ENCODE measurements at places on chromosomes 1 and 21.
A peak's percentile ranks its signal among the peaks of the same experiment; 100 is the strongest.

DNA sequence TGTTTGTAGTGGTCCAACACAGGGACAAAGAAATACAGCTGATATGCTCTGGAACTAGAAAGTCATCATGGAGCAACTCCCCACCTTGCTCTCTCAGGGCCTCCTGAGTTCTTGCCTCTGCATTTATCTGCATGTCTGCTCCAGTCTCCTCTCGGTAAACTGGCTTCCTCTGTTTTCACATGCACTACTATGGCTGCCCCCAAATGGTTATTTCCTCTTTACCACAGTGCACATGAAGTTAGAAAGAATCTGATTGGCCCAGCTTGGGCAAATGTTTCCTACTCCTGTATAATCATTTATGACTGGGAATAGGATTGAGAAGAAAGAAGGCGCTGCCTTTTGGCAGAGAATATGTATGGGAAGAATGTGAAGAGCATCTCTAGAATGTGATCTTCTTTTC lies 16.5 kb upstream of the PSMB2 start:
- DNase-seq: no peak

- DNase-seq: peak; percentile 47
These were observed 1.1 kb upstream of the SLC19A1 start for GRCh38 chr21:45543371-45543709.

GRCh38 chr1:169874229-169874628 lies 19.5 kb downstream of the SCYL3 start:
- DNase-seq: no peak

DNA sequence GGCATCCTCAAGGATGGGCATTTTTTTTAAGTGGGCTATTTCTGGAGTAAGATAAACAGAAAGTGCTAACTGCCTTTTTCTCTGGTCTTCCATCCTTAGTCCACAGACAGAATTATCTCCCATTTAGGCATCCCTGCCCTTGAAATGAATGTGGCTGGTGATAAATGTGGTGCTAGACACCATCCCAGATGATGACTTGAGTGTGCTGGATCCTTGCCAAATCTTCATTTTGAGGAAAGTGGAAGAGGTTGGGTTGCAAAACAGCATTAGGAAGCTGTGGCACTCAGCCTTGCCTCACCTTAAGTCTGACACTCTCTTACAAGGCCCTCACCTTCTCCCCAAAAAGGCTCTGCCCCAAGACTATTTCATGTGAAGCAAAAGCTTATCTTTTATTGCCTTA lies 19.2 kb downstream of the MAB21L3 start:
- DNase-seq: no peak

GRCh38 chr1:219954736-219955421 lies 26.5 kb upstream of the SLC30A10 start:
- no peak for DNase-seq

DNA sequence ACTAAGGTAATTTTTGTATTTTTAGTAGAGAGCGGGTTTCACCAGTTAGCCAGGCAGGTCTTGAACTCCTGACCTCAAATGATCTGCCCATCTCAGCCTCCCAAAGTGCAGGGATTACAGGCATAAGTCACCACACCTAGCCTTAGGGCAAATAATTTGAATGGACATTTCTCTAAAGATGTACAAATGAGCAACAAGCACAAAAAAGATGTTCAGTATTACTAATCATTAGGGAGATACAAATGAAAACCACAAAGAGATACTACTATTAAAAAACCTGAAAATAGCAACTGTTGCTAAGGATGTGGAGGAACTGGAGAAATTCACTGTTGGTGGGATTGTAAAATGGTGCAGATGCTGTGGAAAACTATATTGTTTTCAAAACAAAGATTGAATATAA lies 79.1 kb downstream of the GABPA start:
- DNase-seq: no peak

GRCh38 chr1:222275729-222276465 lies 272.0 kb downstream of the HHIPL2 start:
- DNase-seq: peak; percentile 31

GRCh38 chr1:208544053-208544452 lies 299.9 kb upstream of the PLXNA2 start:
- no peak for DNase-seq

- peak; percentile 40 for DNase-seq
These were observed 27.8 kb downstream of the FOXD2 start for GRCh38 chr1:47465605-47466004.

Measured in femur (tissue), 1 donor.